GM03348 (cell line): ENCODE measurements at places on chromosomes 5 and 9.
A peak's percentile ranks its signal among the peaks of the same experiment; 100 is the strongest.

GRCh38 chr9:98427491-98427890, 172.0 kb upstream of the TBC1D2 start:
- peak; percentile 21 for DNase-seq

GRCh38 chr5:154196955-154197652, 6.6 kb downstream of the GALNT10 start:
- peak; percentile 37 for DNase-seq

DNA sequence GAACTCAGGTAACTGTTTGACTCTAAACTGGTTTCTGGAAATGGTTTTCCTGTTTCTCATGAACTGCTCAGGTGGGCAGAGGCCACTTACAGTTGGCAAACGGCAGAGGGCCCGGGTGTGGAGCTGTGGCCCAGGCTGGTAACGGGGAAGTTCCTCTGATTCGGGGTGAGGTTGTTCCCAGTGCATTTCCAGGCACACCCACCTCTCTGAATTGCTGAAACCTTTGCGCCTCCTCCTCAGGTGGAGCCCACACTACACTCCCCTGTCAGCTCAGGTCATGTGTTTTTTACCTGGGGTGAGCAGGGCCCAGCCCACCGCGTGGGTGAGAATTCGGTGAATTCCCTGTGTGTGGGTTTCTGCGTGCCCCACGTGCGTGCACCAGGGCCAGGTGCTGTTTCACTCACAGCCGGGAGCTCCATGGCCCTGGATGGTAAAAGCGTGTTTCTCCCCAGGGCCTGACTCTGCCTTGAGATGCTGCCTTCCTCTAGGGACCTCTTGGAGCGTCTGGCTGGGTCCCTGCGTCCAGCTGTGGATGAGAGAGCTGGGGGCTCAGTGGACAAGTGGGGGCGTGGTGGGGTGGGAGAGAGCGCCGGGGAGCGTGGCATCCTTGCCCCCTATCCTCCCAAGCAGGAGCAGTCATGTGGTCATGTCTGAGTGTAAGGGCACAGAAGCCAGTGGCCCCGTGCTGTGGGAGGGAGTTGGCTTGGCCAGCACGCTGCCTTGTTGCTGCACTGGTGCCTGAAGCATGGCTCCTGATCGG, 33.5 kb upstream of the LPCAT1 start:
- DNase-seq = no peak

DNA sequence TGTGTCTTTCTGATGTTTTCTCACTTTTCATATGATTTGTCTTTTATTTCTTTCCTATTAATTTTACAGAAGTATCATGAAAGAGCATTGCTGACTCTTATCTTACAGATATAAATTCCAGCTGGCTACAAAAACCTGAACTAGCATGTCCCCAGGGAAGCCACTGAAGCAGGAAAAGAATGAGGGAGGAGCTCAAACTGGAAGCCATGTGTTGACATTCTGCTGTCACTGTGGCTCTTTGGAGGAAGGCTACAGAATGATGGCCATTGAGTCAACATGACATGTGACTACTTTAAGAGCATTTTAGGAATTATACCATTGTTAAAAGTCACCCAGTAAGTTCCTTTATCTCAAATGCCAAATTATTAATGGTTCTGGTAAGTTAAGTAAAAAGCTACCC, 638.3 kb upstream of the DMAC1 start:
- no peak for DNase-seq

- peak; percentile 18 for DNase-seq
Measured at GRCh38 chr5:153818626-153819025, 220.1 kb downstream of the FAM114A2 start.

DNA sequence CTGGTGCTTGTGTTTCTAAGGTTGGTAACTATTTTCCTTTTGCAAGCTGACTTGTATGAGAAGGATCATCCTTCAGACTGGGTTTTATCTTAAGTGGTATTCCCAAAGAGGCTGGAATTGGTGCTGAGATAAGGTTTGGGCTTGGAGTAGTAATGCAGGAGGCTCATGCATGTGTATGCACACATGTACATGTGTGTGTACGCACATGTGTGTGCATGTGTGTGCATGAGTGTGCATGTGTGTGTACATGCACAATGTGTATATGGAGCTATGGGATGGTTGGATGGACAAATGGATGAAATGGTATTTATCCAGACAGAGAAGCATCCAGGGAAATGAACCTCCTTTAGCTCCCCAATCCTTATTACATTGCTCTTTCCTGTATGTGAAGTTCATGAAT, 142.6 kb downstream of the CARTPT start:
- DNase-seq = no peak

DNA sequence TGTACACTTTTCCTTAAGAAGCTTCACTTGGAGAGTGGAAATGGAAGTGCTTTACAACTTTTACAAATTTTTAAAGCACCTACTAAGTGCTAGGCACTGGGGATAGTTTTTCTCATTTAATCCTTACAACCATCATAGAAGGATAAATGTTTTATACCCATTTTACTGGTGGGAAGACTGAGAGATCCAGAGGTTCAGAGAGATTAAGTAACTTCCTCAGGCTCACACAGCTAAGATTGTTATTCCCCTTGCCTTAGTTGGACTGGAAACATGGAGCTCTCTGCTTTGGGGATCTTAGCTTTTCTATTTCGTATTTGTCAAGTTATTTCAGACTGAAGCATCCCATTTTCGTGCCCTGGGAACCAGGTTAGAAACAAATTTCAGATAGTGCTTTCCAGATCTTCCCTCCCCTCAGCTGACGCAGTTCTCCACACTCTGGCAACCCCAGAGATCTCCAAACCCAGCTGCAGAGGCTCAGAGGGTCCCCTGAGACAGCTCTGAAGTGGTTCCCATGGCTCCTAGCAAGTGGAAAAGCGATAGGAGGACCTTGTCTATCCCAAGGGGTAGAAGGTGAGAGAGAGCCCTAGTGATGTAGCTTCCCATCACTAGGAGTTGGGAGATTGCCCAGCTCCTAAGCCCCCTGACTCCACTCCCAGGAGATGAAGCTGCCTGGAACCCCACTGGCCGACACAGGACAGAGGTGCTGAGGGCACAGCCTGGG, 16.2 kb upstream of the GABBR2 start:
- no peak for DNase-seq

DNA sequence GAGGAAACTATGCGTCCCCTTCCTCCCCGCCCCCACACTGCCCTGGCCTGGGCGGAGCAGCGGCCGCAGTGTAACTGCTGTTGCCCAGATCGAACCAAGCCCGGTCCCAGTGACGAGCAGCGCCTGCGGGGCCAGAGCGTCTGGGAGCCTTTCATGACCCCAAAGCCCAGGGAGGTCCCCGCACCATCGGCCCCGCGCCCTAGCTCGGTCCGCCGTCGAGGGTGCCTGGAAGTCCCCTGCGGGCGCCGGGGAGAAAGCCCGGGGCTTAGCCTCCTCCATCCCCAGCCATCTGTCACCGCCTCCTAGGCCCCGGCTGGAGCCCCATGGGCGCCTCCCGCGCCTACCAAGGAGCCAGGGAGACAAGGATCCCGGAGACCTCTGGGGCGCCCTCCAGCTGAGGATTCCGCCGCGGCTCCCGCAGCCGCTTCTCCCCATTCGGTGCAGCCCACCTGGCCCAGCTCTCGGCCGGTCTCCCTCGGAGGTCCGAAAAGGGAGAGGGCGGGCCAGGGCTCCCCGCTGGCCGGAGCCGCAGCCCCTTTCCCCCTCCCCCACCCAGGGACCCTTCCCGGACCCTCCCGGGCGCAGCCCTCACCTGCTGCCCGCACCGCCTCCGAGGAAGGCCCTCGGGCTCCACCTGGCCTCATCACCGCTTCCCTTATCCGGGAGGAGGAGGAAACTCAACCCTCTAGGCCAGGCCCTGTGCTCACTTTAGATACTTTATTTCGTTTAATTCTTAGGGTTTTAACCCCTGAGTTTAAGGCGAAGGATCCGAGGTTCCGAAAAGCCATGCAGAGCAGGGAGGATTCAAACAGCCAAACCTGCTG, 45.6 kb downstream of the APTX start:
- DNase-seq = no peak

GRCh38 chr5:33594006-33594405, 153.2 kb downstream of the TARS1 start:
- no peak for DNase-seq

GRCh38 chr5:130035388-130035787, 131.1 kb downstream of the CHSY3 start:
- DNase-seq = no peak

DNA sequence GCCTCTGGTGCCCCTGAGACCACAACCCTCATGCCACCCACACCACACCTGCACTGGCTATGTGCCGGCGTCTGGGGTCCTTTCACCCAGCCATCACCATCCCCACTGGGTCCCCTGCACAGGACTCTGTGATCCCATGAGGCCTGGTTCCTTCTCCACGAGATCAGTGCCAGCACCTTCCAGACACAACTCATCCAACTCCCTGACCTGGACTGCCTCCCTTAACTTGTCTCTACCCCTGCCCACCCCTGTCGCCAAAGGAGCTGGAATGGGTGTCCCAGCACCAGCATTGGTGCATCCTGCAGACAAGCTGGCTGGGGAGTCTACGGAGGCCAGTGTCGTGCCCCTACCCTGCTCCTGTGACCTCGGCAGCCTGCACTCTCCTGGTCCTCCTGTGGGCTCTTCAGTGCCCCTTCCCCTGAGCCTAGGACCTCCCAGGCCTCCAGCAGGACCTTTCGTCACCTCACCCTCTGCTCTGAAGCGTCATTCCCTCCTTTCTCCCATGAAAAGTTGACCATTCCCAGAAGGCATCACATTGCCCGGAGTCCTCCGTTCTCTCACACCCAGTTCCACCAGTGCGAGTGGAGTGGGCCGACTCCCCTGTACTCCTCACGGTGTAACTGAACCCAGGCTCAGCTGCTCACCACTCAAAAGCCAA, 87.7 kb downstream of the NSUN2 start:
- no peak for DNase-seq

GRCh38 chr5:165325221-165325620, 1819.8 kb downstream of the MAT2B start:
- DNase-seq = no peak

DNA sequence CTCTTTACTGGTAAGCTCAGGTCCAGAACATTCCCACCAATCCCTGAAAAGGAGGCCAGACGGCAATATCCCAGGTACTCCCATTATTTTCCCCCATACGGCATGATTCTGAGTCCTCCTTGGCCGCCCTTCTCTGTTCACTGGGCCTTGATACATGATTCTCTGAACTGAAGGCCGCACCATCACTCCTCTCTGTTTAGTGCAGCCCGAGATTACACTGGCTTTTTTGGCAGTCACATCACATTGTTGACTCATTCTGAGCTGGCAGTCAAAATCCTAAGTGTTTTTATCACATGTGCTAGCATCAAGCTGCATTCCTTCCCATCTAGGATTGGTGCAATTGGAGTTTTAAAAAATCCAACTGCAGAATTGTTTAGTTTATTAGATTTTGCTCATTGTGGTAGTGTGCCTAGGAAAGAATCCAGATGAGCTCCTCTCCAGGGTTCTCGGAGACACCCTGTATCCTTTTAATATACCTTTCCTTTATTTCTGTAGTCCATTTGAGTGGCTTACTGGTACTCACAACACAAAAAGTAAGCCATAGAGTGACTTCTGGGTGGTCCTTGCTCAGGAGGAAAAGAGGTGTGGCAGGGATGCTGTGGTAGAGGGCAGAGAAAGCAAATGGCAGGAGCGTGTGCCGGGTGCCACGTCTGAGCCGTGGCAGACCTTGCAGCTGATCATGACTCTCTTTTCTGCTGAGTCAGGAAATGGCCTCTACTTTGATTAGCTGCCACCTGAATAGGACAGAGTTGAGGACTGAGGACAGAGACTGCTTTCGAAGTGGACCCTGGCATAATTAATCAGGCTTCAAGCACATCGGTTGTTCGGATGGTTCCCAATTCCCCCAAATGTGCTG, 121.1 kb upstream of the IL12B start:
- peak; percentile 88 for DNase-seq

DNA sequence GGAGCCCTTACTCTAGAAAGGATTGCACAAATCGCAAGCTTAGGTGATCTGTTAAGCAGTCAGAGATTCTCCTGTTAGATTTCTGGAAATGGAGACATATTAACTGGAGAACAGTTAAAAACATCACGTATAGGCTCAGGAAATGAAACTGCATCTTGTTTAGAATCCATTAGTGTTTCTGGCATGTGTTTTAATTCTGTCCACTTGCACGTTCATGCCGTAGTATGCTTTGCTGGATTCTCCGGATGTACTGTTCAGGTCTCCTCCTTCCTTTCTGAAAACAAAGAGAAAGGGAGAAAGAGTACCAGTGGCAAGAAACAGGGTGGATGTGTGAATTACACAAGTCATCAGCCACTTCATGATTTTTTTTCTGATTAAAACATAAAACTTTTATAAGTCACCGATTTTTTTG, 2.5 kb upstream of the RGMB start:
- DNase-seq = no peak
